T follicular helper cell (primary cell): ENCODE measurements at places on chromosomes 7 and 10.

DNA sequence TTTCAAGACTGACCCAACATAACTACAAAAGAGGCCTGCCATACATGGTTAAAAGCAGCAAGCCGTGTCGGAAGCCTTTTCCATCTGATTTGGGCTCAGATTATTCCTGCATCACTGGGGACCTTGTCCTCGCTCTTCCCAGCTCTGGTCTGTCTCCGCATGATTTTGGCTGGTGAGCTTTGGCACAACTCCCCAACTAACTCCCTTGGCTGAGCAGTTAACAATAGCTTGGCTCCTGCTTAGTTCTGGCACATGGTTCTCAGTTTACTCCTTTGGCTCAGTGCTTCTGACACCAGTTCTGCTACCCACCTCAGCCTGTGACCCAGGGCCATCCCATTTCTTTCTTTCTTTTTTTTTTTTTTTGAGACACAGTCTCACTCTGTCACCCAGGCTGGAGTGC, 17.0 kb downstream of the AGK start:
- DNase-seq, result no peak

GRCh38 chr10:68598978-68599770, 39.0 kb downstream of the TET1 start:
- no peak for DNase-seq

DNA sequence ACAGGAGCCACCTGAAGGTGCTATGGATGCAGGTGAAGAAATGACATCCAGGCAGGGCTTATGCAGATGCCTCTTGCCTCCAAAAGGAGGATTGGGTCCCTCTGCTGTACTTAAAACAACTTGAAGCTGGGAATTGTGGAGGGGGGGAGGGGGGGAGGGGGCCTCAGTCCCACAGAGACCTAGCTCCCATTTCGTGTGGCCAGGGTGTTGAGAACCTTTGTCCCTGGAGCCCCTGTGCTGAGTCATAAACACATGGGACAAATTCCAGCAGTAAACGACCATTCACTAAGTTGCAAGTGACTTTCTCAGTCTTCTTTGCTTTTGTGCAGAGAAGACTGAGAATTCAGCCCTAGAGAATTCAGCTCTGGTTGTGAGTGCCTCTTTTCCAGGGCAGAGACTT, 96.5 kb upstream of the PODXL start:
- DNase-seq, result no peak

- DNase-seq, result no peak
Observed at GRCh38 chr10:130742941-130743675, 568.4 kb downstream of the TCERG1L start.

GRCh38 chr7:21338728-21339164, 89.1 kb upstream of the SP4 start:
- no peak for DNase-seq

GRCh38 chr7:135377171-135377570, 132.7 kb downstream of the CNOT4 start:
- DNase-seq, result no peak

- no peak for DNase-seq
Observed at GRCh38 chr10:125289461-125289860, 129.1 kb upstream of the CTBP2 start.

- no peak for DNase-seq
Observed at GRCh38 chr7:121480566-121481335, 84.6 kb upstream of the FAM3C start.

GRCh38 chr7:978049-978346, 2.6 kb upstream of the COX19 start:
- no peak for DNase-seq

DNA sequence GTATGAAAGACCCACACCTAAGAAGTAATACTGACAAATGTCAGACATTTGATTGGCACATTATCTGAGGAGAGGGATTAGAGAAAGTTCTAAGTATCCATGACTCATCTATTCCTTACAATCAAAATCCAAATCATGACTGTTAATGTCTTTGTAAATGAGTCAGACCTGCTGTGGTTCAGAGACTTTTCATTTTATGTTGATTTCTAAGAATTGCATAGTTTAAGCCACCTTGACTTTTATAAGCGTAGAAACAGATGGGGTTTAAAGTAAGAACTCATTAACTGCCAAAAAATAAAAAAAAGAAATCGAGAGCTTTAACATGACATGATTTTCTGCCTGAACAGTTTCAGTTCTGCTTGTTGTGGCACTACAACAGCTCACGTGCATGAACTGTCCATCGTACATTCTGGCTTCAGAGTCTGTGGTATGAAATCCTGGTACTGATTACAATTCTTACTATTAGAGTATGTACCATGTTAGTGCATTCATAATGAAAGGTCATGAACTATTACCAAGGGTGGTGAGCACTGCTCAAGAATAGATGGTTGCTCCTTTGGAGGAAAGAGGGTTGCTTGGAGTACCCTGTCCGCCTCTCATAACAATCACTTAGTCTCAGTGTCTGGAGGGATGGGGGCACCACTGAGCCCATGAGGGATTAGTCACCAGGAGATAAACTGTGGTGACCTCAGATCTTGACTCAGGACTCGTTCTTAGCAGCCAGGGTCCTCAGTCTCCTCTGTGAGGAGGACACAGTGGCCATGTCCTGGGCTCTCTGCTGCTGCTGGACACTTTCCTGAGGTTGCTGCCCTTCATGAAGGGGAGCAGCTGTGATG, 42.2 kb downstream of the ACSM6 start:
- no peak for DNase-seq

- no peak for DNase-seq
Observed at GRCh38 chr7:92799446-92800211, 36.7 kb downstream of the CDK6 start.

GRCh38 chr7:14717816-14718215, 184.7 kb downstream of the DGKB start:
- DNase-seq, result no peak

DNA sequence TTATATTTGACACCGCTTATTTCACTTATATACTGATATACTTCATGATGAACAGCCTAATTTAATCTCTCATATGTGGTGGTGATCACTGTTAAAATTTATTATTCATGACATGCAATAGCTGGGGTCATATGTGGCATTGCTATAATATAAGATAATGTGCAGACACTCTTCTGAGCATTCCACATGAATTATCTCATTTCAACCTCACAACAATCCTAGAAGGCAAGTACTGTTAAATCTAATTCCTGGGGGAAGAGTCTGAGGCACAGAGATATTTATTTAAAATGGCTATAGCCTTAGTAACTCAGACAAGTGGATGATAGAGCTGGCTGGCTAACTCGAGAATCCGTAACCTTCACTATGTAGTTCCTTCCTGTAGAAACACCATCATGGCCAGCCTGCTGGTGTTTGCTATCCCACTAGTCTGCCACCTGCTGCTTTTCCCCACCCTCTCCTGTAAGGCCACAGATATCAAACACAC, 46.6 kb upstream of the A1CF start:
- DNase-seq, result no peak

- DNase-seq, result no peak
Observed at GRCh38 chr7:70587739-70588138, 544.2 kb upstream of the GALNT17 start.

GRCh38 chr7:15209429-15209828, 306.9 kb upstream of the DGKB start:
- DNase-seq, result no peak

GRCh38 chr7:25726170-25726780, 425.7 kb upstream of the NFE2L3 start:
- no peak for DNase-seq

- DNase-seq, result no peak
Observed at GRCh38 chr10:73837072-73837471, 25.7 kb upstream of the NDST2 start.

DNA sequence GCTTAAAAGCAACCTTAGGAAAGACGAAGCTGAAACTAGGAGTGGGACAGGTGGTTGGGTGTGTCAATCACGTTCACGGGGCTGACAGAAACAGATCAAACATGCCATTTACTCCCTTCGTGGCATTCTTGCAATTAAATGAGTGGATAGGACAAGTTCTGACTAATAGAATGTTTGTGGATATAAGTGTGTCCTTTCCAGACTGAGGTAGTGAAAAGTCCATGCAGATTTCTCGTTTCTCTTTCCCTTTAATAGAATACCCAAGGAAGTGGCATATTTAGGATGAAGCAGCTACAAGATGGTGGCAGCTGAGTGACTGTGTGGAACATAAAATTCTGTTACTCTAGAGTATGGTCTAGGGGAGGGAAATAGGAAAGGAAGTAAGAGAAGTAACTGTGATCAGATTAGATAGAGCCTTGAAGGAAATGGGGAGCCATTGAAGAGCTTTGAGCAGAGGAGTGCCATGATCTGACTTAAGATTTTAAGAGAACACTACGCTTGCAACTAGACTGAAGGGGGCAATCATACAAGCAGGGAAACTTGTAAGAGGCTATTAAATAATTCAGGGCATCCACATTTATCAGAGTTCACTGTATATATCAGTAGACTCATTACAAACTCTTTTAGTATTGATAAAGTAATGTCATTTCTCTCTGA, 46.3 kb upstream of the HYAL4 start:
- DNase-seq, result no peak

DNA sequence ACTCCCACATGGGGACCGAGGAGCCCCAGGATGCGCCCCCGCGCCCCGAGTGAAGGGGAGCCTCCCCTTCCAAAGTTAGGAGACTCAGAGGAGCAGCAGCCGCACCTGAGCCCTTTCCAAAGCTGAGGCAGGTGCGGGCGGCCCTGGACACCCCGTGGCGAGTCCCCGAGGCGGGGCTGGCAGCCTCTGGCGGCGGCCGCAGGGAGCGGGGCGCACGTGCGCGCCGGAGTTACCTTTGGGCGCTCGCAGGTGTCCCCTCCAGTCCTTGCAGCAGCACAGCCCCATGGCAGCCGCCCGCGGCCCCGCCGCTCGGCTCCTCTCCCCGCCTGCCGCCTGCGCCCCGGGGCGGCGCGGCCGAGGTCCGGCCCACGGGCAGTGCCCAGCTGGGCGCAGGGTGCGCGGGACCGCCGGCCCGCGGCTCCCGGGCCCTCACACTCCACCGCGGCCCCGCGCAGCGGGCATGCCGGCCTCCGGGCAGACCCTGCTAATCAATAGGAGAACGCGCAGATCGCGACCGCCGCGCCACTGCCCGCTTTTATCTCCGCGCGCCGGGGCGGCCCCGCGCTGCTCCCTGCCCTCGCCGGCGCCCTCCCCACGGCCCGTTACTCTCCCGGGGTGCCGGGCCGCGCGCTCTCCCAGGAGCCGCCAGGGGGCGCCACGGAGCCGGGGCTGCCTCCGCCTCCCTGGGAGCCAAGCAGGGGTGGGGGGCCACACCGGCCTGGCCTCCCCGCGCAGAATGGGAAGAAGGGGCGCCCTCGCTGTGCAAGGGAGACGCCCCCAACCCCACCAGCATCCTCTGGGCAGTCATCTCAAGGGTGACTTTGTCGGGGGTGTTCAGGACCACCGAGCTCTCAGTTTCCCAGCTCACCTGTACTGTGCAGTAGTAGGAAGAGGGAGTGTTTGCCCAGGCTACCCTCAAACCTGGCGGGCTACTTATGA, 80.8 kb downstream of the ARHGAP22 start:
- no peak for DNase-seq

GRCh38 chr7:114086537-114086913, 167.7 kb upstream of the PPP1R3A start:
- no peak for DNase-seq

- DNase-seq, result no peak
Observed at GRCh38 chr10:115860182-115861107, 412.6 kb downstream of the GFRA1 start.

- no peak for DNase-seq
Observed at GRCh38 chr7:106863274-106863997, 1.6 kb upstream of the PIK3CG start.

GRCh38 chr10:1365540-1366321, 309.5 kb downstream of the WDR37 start:
- DNase-seq, result no peak

DNA sequence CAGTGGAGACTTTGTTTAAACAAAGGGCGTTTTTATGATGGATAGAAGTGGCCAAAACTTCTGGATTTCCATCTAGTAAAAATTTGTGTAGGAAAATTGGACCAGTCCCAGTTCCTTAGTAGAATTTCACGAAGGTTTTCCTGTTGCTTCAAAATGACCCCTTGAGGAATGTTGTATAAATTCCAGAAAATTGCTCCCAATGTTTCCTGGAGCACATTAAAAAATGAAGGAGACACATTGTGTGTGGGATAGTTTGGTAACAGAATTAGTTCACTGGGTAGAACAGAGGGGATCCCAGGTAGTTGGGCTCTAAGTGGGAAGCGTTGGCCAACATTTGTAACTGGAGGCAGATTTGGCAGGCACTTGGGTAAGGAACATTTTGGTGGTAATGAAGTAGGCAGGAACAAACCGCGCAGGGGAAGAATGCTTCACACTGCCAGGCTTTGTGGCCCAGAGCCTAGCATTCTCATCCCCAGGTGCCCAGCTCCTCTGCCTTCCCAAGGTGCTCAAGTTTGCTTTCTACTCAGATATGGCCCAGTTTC, 758.6 kb downstream of the AUTS2 start:
- no peak for DNase-seq

GRCh38 chr7:2317556-2318293, 3.5 kb upstream of the SNX8 start:
- no peak for DNase-seq

- no peak for DNase-seq
Observed at GRCh38 chr7:55472928-55473725, 99.2 kb downstream of the VOPP1 start.

GRCh38 chr7:101562531-101563197, 66.4 kb downstream of the MYL10 start:
- no peak for DNase-seq

- DNase-seq, result no peak
Observed at GRCh38 chr10:870564-871166, 60.8 kb downstream of the LARP4B start.

- DNase-seq, result no peak
Observed at GRCh38 chr10:6054884-6055283, 7.3 kb downstream of the IL2RA start.

DNA sequence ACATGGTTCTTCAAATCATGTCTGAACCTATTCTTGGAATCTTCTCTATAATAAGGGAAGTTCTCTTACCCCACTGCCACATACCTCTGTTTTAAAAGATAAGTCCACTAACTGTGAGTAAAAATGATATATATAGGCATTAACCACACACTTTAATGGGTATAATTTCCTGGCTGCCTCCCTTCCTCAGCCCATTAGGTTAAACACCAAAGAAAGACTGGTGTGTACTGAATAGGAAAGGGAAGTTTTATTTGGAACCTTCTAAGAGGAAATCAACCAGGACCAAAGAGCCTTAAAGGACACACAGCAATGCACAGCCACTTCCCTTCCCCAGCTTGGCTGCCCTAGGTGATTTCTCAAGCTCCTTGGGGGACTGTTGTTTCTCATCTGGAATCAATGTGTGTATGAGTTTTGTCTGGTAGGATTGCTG, 5.0 kb upstream of the WBP1L start:
- no peak for DNase-seq
